ENCODE measurements at places on chromosomes 2 and 18. TPM values are rescaled to one million over a fixed set of nuclear protein-coding genes. Genes with fewer than 3 reads are reported as not detected.

TBR1 gene
- polyA plus RNA-seq = 0.04 TPM

CHRND gene
- 0.74 TPM for polyA plus RNA-seq

SLC20A1 gene
- polyA plus RNA-seq = 36.1 TPM

NAT8 gene
- polyA plus RNA-seq = 23.9 TPM

ALK gene
- 0.29 TPM for polyA plus RNA-seq

ITM2C gene
- 986 TPM for polyA plus RNA-seq

CCDC142 gene
- 10.6 TPM for polyA plus RNA-seq

TACR1 gene
- polyA plus RNA-seq = 2.3 TPM

ELOA2 gene
- not detected for polyA plus RNA-seq

LHCGR gene
- 0.24 TPM for polyA plus RNA-seq

GALNT13 gene
- 2.1 TPM for polyA plus RNA-seq

SKA1 gene
- polyA plus RNA-seq = 6.6 TPM
